Lower lobe of right lung (tissue), 2 donors: ENCODE measurements at places on chromosomes 7 and 10.

DNA sequence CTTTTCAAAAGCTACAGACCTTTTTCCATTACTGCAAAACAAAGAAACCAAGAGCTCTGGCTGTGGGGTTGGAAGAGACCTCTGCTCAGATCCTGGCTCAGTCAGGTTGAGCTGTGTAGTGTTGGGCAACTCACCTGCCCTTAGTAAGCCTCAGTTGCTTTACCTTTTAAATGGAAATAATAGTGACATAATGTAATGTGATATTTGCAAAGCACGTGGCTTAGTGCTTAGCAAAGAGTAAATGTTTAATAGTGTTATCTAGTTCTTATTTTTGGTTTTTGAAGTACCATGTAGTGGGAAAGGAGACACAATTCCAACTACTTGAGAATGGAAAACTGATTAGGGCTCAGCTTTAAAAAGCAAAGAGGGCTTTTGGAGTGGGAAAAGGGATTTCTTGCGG, 100.2 kb downstream of the SVIL start:
- no peak for DNase-seq

GRCh38 chr10:128643658-128644057, 517.4 kb upstream of the MKI67 start:
- DNase-seq = no peak

- DNase-seq = no peak
Measured at GRCh38 chr7:1419688-1420087, 39.6 kb downstream of the MICALL2 start.

- DNase-seq = no peak
Measured at GRCh38 chr7:25122373-25122772, 2.7 kb downstream of the CYCS start.

- DNase-seq = no peak
Measured at GRCh38 chr7:55534916-55535590, 37.2 kb downstream of the VOPP1 start.

DNA sequence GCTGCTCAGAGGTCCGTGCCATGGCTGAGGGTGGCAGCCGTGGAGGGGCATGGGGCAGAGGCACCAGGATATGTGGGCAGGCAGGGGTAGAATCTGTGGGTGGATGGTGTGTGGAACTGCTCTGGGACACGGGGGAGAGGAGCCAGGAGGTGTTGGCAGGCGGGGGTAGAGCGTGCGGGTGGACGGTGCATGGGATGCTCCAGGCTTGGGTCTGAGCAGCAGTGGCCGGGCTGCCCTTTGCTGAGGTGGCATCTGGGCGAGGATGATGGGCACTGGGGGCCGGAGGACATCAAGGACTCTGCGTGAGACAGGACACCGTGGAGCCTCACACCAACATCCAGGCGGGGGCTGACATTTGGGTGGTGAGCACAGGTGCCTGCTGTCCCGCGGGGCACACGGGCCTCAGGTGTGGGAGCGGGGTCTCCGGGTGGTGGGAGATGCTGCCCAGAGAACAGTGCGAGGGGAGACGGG, 46.2 kb downstream of the JAKMIP3 start:
- DNase-seq = peak; percentile 39

- DNase-seq = no peak
Measured at GRCh38 chr7:95011146-95011928, 103.9 kb downstream of the PPP1R9A start.

DNA sequence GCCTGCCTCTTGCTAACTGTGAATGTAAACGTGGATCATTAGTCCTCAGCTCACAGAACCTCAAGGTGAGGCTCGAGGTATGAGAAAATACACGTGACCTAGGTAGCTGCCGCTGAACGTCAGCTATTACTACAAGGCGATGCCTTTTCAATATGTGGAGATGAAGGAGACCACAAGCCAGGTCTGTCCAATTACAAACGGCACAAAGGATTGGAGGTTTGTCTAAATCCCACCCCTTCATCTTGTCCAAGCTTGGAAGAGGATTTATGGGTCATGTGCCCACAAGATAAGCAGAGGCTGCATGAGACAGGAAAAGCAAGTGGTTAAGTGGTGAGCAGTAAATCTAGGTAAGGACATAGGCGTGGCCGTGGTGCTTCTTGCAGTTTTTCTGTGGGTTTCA, 3.4 kb downstream of the H2BK1 start:
- no peak for DNase-seq

DNA sequence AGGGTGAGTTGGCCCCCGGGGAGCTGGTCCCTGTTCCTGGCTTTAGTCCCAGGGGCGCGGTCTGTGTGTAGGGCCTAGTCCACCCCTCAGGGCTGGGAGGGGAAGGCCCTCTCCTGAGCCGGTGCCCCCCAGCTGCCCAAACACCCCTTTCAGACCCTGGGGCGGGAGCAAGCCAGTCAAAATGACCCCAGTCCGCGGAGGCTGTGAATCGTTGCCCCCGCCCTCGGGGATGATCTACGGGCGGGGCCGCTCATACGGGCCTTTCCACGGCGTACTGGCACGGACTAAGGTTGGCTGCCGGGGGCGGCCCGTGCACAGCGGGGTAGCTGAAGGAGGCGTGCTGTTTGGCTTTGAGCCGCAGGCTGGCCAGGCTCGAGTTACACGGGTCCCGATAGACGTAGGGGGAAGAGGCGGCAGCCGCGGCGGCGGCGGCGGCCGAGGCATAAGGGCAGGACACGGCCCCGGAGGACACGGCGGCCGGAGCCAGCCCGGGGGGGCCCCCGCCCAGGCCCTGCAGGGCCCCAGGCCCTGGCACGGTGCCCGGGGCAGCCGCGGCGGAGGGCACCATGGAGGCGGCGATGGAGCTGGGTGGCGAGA, 4.3 kb downstream of the ELOVL3 start:
- DNase-seq = peak; percentile 62

GRCh38 chr10:50310560-50311174, 59.4 kb upstream of the ASAH2 start:
- no peak for DNase-seq

- no peak for DNase-seq
Measured at GRCh38 chr7:25663877-25664276, 435.6 kb upstream of the NPVF start.

DNA sequence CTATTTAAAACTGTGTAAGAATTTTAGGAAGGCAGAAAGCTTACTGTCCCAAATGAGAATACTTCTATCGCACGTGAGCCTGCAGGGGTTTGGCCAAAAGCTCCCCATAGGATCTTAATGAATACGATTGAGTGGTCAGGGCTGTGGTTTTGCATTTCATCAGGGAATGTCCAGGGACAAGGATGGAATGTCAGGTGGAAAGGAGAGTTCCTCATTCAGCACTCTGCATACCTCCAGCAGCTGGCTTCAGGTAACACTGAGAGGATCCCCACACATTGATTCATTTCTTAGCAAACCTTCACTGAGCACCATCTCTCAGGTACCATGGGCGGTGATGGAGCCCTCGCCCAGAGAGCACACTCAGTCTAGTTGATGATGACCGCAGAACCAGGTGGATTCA, 27.2 kb downstream of the ANK3 start:
- no peak for DNase-seq

DNA sequence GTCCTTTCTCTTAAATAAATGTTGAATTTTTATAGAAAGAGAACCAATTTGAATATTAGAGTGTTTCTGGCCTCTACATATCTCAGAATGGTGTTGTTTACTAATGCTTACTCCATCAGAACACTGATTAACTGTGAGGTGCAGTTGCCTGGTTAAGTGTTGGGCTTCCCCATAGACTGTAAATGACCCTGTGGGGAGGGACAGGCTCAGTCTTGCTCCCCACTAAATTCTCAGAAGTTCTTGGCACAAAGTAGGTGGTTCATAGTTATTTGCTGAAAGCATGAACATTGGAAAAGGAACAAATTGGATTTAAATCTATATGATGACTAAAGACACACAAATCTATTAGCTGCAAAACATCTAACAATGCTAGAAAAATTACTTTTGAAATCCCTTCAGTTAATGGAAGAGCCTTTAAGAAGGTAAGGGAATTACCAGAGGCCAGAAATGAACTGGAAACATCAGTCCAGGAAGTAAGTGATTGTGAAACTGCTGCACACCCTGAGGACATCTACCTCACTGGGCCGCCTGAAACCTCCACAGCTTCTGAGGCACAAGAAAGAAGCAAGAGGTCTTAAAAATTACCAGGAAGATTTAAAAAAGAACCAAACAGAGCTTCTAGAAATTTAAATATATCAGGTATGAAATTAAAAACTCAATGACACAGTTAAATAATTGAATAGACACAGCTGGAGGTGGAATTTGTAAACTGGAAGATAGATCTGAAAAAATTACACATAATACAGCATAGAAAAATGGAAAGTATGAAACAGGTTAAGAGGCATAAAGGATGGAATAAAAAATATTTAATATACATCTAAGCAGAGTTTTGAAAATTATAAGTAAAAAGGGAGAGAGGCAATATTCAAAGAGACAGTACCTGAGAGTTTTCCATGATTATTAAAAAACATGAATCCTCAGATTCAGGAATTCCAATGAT, 17.8 kb upstream of the COMTD1 start:
- no peak for DNase-seq

DNA sequence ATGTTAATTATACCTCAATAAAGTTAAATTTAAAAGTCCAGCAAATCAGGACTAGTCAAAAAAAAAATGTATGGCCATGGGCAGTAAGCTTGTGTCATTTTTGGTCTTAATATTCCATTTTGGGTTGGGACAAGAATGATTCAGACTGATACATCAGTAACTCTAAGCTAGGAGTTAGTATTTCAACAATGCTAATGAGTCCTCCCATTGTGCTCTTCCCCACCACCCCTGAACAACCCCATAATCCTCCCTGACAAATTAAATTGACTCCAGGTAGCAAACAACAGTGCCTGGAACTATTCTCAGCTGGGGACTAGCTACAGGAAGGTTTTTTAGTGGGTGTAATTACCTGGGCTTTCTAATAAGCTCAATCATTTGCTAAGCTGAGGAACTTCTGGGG, 30.7 kb upstream of the KCNIP2 start:
- no peak for DNase-seq

GRCh38 chr7:141671705-141672496, 30.1 kb downstream of the DENND11 start:
- DNase-seq = no peak

DNA sequence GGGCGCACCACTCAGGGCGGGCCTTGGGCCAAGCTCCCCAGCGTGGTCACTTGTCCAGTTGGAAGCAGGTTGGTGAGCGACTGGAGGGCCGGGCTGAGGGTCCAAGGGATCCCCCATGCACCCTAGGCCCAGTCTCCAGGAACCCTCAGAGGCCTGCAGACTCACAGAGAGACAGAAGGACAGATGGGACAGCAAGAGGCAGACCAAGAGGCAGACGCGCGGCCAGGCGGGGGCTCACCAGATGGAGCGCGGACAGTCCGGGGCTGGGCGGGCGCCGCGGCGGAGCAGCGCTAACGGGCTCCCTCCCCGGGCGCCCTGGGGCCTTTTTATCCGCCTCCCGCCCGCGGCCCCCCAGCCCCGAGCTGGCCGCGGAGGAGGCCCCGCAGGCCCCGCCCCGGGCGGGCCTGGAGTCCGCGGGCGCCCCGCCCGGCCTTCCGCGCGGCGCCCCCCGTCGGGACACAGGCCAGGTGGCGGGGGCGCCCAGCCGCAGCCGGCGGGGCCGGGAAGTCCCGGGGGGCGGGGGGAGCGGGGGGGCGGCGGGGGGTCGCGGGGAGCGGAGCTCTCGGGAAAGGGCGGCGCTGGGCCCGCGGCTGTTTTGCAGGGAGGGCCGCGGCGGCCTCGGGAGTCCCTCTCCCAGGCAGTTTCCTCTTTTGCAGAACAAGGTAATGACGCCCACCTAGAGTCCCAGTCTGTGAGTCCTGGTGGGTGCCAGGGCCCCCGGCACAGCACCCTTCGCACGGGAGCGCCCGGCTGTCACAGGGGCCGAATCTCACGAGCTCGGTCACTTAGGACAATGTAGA, at the start of gene LOXL4:
Gene LOXL4 (minus strand): TSS at position 301 of the 800 bp plus-strand sequence. CDS start 5,175 bp downstream, outside the sequence.
- no peak for DNase-seq

DNA sequence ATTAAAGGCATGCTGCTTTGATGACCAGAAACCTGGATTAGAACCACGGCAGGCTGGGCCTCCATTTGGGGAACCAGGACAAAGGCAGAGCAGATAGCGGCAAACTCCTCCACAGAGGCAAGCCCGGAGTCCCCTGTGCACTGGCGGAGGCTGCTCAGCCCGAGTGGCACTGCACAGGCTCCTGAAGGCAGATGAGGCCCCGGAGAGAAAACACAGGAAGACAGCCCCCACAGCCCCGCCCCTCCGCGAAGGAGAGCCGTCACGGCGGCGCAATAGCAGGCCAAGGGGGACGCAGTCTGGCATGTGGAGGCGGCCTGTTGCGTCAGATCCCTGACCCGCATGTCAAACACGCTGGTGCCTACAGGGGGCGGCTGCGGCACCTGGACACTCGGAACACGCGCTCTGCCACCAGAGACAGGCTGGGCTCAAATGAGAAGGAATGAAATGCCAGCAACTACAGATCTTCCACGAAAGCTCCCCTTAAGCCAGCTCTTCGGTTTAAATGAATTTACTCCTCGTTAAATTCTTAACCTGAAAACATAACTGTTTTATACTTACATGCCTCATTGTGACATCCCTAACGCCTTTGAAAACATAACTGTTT, 128.5 kb downstream of the MAD1L1 start:
- peak; percentile 90 for DNase-seq

- no peak for DNase-seq
Measured at GRCh38 chr7:25807086-25807611, 344.8 kb upstream of the NFE2L3 start.

DNA sequence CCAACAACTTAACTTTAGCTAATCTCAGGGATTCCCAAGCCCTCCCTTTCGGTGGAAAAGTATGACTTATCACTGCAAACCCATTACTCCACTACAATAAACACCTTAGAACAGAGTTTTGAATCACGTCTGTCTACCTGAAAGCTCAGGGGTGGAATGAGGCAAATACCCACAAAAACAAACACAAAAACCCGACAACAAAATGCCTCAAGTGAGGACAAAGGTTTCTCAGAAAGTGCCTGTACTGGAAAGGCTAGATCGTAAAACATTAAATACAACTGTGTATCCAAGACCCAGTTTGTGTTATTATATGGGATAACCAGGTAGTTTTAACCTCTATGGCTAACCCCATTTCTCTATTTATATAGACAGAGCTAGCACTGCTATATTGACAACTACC, 26.0 kb downstream of the MKRN1 start:
- no peak for DNase-seq

DNA sequence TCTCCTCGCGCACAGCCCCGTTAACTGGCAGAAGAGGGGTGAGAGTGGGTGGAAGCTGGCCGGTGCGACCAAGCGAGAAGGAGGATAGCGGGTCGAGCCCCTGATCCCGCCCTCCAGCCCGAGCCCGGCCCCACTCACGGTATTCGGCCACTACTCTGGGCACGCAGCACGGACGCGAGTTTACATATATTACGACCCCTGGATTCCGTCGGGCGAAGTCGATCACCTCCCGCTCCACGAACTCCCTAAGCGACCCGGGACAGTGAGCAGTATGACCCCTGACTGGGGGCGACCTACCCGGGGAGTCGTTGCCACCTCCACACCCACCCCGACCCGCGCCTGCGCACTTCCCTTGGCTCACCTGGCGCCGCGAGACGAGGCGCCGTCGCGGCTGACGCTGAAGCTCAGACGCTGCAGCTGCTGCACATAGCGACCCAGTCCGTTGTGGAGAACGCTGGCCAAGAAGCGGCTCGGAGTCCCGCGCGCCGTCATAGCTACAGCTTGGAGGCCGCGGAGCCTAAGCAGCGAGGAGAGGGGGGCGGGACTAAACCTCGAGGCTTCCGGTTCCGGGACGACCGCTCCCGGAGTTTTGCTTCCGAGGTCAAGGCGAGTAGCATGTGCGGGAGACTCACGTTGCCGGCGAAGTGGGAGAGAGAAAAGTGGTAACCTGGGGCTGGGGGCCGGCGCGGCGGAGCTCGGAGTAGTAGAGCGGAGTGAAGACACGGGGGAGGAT, at the start of the genes MRPL43 and TWNK:
Gene MRPL43 (minus strand): TSS at position 546 of the 733 bp plus-strand sequence. CDS start 54 bp downstream, at position 492.
Gene TWNK (plus strand): TSS at position 592 of the 733 bp plus-strand sequence. CDS start 668 bp downstream, outside the sequence.
- peak; percentile 91 for DNase-seq

GRCh38 chr7:132876576-132876975, 205.3 kb downstream of the CHCHD3 start:
- no peak for DNase-seq

- no peak for DNase-seq
Measured at GRCh38 chr10:13637303-13637856, 50.6 kb downstream of the PRPF18 start.
